IPS DF 19.7 (cell line): ENCODE measurements at places on chromosomes 11 and 22.

DNA sequence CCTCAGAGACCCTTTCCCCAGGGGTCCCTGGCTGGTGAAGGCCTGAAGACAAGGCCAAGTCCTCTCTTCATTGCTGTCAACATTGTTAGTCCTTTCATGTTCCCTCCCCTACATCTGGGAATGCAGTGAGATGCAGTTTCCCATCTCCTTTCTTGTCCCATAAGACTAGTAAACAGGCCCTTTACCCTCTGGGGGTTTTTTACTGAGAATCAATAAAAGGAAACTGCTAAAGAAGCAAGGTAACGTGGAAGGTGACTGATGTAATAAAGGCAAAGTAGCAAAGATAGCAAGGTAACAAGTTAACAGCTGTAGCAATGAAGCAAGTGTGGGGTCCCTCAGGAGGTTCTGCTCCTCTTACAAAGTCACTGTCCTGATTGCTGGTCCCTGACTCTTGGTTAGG is 37.3 kb downstream of the TEAD1 start:
- DNase-seq = no peak

GRCh38 chr22:44561139-44561840 is 63.3 kb upstream of the RTL6 start:
- DNase-seq = no peak

- no peak for DNase-seq
Measured at GRCh38 chr11:124482362-124483147, 37.1 kb upstream of the OR8B8 start.

GRCh38 chr11:124150684-124151083 is 32.5 kb upstream of the OR10D3 start:
- no peak for DNase-seq

- DNase-seq = no peak
Measured at GRCh38 chr11:115919341-115920091, 415.3 kb upstream of the CADM1 start.

DNA sequence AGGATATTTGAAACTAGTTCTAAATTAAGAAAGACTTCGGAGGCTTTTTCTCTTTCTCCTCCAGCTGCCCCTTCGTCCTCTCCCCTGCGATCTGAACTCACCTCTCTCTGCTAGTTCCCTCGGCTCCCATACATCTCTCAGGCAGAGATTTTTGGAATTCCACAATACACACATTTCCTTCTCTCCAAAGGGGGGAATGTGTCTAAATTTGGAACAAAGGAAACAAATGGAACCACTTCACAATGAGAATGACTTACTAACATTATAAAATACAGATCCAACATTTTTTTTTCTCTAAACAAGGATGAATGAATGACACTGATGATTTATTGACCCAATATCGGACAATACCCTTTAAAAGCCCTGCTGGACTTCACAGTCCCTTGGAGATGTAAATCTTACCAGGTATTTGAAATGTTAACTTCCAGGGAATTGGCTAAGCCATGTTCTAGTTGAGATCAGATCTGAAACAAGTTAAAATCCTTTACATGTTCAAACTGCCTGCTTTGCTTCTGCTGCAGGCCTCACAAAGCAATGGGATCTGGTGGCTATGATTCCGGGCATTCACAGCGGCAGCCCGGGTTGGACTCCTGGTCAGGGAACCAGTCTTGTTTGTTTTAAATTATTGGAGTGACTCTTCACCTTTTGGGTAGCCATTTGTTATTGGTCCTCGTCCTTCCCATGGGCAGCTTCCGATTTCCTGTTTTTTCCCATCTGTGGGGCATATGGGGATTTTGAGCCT is 20.5 kb upstream of the GSTP1 start:
- DNase-seq = no peak

DNA sequence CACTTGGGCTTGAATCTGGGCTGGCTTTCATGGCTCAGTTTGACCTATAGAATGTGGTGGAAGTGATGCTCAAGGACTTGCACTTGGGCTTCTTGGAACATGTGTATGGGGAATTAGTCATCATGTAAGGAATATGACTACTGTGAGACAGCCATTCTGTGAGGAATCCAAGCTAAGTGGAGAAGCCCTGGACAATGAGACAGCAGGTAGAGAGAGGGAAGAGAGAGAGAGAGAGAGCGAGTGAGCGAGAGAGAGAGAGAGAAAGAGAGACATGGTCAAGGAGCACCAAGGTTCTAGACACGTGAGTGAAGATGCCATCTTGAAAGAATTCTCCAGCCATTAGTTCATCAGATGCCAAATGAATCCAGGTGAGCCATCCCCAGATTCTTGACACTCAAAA is 261.6 kb upstream of the SORL1-AS1 start:
- no peak for DNase-seq

DNA sequence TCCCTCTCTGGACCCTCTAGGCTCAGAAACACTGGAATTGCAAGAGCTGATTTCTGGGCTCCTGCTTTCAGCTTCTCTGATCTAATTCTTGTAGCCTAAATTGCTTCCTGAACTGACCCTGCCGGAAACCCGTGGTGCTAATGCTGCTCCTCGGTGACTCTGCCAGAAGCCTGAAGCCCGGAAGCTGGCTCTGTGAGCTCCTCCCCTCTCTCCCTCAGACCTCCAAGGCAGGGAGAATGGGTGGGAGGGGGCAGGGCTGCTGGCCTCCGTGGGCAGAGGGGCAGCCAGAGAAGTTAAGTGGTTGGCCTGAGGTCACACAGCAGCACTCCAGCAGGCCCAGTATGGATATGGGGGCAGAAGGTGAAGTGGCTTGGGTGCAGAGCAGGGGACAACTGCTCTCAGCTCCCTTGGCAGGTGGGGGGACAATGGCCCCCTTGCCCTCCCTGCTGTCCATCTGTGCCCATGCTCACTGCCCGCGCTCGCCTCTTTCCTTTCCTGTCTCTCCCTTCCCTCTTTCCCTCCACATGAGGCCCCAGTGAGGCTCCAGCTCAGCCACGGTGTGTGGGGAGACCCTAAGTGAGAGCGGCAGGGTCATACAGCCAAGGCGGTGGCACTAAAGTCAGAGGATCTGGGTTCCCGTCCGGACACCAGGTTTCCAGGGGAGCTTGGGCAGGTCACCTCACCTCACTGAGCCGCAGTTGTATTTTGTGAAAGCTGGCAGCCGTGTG is 16.2 kb downstream of the CAPN5 start:
- no peak for DNase-seq

- DNase-seq = no peak
Measured at GRCh38 chr22:17656870-17657395, 18.4 kb downstream of the BCL2L13 start.

DNA sequence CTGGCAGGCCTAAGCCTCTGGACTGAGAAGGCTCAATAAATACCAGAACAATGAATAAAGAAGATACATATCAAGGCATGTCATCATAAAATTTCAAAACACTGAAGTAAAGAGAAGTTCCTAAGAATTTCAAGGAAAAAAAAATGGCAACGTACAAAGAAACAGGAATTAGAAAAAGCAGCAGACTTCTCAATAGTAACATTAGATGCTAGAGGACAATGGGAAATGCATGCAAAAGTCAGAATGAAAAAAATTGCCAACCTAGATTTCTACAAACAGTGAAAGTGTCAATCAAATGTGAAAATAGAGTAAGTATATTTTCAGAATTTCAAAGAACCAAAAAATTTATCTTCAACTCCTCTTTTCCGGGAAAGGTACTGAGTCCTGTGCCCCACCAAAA is 125.0 kb downstream of the KCNC1 start:
- no peak for DNase-seq

DNA sequence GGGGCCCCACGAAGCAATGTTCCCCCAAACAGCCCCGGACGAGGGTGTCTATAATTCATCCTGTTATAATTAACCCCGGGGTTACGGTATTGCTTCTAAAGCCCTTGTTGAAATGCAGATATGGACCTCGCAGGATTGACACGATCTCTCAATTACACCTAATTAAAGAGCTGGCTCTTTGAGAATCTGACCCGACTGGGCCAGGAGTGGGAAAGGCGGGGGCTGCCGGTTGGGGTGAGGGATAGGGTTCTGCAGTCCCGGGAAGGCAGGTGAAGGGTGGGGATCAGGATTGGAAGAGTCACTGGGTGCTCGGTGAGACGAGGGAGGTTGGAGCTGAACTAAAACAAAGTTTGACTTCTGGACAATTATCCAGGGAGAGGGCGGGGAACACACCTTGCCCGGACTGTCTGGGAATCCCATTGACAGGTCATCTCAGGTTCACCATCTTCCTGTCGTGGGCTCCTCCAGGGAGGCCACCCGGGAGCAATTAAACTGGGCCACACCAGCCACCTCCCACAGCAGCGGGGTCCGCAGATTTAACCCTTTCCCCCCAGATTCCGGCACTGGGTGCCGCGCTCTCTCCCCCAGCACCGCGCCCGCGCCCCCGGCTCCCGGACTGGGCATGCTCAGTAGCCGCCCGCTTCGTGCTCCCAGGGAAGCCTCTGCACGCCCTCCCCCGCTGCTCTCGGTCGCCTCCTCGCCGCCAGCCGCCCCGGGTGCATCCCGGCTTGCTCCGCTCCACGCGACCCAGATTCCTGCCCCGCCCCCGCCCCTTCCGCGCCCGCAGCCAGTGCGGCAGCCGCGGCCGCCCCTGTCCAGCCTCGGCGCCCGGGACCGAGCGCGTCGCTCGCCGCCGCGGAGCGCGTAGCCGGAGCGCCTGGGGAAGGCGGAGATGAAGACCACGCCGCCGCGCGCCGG is at the start of gene ELMOD1:
Gene ELMOD1, plus strand, starts transcription at position 688 of the 918 bp plus-strand sequence. CDS start 27,043 bp downstream, outside the sequence.
- DNase-seq = no peak

DNA sequence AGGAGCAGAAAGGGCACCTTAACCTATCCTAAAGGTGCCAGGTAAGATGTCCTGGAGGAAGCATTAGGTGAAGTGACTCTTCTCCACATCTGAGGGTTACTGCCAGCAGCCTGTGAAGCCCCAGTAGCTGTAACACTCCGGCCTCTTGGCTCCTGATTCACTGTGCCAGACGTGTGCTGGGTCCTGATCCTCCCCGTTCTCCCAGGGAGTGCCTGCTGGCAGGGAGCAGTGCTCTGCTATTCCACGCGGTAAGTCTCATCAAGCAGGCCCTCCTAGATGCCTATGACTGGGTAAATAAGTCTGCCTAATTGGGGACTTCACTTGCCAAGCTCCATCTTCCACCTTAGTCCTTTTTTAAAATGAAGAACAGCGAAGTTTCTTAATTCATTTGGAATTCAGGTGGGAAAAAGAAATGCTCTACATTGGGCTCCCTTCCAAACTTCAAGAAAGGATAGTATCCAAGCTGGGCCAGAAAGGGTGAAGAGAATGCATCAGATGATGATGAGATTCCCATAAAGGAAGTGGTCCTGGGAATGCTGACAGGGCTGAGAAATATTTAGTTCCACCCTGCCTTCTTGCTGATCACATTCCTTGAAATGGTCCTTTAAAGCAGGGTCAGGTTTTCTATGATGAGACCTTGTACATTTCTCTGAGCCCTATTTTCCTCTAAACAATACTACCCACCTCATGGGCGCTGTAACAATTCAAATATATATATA is 188.0 kb downstream of the MAML2 start:
- DNase-seq = no peak

- no peak for DNase-seq
Measured at GRCh38 chr11:95563173-95563572, 226.4 kb downstream of the FAM76B start.
